Right lung (tissue), 10 donors: ENCODE measurements at places on chromosomes 5 and 9.
A peak's percentile ranks its signal among the peaks of the same experiment; 100 is the strongest.

GRCh38 chr5:177116631-177117373, 16.8 kb upstream of the NSD1 start:
- DNase-seq, result peak; percentile 79

DNA sequence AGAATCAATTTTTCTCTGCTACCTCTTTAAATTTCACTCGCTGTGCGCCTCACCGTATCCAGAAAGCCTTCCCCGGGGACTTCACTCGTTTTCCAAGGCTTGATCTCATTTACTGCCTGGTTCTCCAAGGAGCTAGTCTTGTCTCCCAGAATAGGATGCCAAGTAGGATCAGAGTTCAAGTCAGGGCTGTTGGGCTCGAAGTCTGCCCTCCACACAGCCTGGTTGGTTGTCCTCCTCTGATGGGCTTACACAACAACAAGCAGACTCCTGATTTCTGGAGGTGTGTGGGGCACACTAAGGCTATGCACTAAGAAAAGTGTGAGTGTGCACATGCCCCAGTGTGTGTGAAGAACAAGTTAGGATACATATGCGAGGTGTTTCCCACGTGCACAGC, 14.0 kb upstream of the TNIP1 start:
- DNase-seq, result no peak

DNA sequence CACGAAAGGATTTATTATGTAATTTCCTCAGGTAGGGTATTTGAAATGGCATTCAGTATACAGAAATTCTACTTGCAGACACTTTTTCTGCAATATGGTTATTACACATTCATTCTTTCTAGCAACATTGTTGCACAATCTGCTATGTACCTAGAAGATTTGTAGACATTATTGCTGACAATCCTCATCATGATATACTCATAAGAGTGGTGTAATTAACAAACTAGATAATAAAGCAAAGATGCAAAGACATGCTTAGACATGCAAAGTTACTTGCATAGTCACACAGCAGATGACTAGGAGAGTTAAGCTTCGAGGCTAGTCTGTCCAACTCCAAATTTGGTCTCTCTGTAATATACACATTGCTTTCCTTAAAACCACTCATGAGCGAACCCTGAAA, 317.1 kb downstream of the ASTN2 start:
- DNase-seq, result no peak

- no peak for DNase-seq
Measured at GRCh38 chr5:169423580-169424278, 122.8 kb upstream of the SLIT3 start.

DNA sequence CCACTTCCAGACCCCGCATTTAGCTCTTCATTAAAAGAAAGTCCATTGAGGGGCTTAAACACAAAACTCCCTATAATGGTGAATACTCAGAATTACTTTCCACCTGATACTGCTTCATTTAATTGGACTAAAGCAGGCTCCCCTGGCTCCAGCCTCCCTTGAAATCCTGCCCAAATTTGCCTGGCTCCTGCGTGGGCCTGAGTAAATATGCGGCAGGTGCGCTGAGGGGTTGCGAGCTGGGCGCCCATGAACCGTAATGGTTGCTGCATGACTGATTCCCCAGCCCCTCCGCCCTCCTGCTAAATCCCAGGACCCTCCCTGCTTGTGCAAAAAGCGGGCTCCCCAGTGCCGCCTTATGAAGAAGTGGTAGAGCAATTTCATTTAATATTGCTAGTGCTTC, 639.7 kb downstream of the BNC2 start:
- no peak for DNase-seq
